ENCODE measurements at places on chromosomes 2 and 18.
A peak's percentile ranks its signal among the peaks of the same experiment; 100 is the strongest.

DNA sequence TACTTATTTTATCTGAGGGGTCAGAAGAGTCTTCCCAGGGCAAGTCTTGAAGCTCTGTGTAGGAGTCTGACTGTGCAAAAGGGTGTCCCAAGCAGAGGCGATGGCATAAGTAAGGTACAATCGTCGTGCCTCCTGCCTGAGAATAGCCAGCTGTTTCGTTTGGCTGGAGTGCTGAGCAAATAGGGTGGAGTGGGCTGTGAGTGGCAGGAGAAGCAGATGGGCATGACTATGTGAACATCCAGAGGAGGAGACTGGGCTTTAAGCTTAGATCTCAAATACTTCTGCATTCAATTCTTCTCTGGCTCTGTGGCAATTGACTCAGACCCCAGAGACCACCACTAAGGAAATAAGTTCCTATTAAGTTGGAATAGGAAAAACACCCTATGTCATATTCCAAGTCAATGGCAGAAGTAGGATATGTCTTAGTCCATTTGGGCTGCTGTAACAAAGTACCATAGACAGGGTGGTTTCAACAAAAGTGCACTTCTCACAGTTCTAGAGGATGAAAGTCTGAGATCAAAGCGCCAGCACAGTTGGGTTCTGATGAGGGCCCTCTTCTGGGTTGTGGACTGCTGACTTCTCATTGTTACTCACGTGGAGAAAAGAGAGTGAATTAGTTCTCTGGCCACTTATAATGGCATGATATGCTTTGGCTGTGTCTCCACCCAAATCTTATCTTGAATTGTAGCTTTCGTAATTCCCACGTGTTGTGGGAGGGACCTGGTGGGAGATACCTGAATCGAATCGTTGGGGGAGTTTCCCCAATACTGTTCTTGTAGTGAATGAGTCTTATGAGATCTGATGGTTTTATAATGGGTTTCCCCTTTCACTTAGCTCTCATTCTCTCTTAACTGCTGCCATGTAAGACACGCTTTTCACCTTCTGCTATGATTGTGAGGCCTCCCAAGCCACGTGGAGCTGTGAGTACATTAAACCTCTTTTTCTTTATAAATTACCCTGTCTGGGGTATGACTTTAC is 120.2 kb downstream of the LPIN1 start:
- no peak for DNase-seq

GRCh38 chr2:29014811-29015421 is 33.8 kb downstream of the TOGARAM2 start:
- DNase-seq: peak; percentile 58

DNA sequence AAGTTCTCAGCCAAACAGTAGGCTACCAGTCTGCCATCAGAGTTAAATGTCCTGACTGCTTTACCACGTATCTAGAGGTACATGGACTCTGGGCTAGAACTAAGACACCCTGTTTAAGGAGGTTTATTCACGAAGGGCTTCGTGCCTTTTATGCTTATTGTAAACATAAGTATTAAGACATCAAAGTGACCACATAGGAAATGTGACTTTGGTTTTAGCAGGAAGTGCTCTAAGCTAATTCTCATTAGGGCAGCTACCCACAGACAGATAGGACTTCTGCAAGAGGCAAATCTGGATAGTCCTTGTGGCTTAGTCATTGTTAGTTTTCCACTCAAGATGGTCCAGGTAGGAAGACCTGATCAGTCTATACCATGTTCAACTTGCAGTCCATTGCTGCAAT is 233.3 kb upstream of the MGAT5 start:
- no peak for DNase-seq

DNA sequence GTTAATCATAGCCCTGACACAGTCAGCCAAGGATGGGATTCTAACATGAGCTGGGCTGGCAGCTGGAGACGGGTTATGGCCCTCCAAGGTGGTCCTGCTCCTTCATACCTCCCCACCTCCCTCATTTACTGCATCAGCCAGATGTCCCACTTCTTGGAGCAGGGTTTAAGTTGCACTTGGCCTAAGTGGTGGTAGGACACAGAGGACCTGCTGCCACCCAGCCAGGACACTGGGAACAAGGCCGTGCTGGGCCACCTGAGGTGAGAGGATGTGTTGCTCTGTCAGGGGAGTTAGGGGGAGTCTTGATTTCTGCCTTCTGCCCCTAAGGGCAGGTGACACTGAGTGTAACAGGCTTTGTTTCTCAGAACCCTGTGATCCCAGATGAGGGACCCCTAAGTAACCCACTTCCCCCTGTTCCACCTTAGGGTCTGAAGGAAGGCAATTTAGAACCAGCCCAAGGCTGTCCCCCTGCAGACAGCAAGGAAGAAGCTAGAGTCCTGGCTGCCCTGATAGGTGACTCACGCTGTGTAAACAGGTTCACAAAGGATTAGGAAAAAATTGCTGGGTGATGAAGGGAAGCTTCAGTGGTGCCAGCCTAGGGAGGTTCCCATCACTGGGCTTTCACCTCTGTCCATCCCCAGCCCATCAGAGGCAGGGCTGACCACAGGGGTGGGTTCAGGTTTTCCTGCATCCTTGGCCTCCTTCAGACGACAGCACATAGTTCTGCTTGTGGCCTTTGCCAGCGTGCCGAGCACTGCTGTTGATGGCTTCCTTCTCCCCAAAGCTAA is 114.3 kb upstream of the MCFD2 start:
- no peak for DNase-seq

DNA sequence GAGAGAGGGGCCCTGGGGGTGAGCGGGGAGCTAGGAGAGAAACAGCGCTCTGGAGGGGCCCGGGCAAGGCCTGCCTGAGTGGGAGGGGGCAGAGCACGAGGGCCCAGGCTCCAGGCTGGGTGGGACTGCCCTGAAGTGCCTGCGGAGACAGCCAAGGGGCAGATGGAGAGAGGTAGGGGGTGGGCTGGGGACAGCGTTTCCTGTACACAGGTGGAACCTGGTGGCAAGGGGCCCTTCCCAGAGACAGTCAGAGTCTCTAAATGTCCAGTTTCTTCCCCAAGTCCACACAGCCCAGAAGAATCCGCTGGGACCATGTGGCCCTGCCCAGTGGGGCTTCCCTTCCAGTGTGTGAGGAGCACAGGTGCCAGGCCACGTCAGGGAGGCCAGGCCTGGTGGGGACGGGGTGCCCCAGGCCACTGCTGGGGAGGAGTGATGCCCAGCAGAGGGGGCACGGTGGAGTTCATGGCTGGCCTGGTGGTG is 1.7 kb upstream of the GPR35 start:
- DNase-seq: no peak

DNA sequence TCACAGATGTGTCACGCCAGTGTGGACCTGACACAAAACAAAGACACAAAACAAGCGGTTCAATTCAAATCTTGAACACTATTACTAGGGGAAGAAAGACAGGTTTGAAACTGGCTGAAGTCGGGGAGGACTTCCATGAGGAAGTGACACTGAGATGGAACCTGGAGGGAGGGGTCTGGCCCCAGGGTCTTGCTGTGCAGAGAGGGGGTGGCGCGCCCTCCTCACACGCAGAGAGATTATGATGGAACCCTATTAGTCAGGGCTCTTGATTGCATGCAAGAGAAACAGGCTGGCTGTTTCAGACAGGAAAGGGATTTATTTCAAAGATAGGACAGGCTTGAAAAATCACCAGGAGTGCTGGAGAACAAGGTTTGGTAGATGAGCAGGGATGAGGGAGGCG is 363.6 kb upstream of the HS6ST1 start:
- no peak for DNase-seq

GRCh38 chr18:5693699-5694294 is 150.0 kb upstream of the EPB41L3 start:
- DNase-seq: no peak

DNA sequence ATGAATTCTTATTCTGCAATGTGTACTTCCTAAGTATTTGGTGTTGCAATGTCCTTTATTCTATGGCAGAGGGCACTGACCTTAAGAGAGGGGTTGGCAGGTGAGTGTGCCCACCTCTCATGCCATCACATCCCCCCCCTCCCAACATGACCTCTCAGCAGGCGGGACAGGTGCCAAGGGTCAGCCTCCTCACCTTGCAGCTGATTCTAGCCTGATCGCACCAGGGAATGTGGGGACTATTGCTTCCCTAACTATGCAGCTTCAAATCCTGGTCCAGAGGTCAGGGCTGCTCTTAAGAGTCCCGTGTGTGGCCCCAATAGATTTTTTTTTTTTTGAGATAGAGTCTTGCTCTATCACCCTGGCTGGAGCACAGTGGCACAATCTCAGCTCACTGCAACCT is 9.5 kb downstream of the HJURP start:
- no peak for DNase-seq

DNA sequence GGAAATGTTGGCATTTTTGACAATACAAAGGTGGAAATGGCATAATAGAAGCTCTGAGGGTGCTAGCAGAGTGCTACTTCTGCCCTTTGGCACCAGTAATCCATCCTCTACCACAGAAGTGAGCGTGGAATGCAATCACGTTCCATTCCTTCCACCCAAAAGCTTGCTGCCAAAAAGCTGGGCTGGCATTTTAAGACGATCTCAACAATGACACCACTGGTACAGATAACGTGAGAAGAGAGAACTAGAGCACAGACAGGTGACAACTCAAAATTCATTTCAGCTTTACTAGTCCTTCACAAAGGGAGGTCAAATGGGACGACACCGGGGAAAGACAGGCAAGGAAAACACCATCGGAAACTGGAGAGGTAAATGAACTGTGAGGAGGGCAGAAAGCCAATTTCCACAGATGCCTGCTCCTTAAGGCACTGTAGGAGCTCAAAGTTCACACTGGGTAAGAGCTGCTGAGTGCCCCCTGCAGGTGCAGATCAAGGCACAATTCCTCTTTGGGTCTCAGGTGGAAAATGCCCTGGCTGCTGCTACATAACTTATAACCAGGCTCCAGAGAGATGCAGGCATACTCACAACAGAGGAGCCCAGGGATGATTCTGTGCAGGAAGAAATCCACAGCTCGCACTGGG is 50.7 kb upstream of the RNU4ATAC start:
- no peak for DNase-seq

DNA sequence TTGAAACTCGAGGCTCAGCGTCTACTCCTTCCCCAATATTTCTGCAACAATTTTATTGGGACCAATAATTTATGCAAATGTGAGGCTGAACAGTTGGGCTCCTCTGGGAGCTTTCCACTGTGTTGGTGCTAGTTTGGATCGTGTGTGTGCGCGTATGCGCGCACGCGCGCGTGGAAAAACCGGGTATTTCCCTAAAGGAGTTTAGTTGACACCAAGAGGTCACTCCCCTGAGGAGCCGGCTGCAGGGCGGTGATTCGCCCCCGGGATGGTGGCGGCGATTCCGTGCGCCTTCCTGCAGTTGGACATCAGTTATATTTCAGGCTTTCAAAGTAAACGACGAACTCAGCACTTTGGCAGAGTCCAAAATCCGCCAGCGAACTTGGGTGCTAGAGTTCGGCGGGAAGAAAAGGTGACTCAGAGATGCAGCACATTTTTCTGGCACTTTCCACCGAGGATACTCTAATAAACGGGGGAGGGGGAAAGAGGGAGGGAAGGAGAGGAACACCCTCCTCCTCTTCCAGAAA is 186.5 kb upstream of the FANCL start:
- no peak for DNase-seq

DNA sequence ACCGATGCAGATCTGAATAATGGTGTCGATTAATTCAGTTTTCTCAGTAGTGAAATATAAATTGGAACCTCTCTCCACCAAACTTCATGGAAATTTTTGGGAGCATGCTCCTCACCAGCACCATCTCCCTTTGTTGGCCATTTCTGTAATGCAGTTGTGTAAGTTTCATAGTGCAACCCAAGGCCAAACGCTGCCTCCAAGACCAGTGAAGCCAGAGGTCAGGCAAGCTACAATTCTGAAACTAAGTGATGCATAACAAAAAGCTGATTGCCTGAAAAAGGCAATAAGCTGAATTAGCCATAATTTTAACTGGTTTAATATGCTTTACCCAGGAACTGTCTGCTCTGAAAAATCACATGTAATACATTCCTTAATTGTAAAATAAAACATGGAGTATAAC is 138.3 kb upstream of the TACR1 start:
- DNase-seq: no peak

- no peak for DNase-seq
Measured at GRCh38 chr2:42949125-42949524, 156.7 kb upstream of the HAAO start.

- no peak for DNase-seq
Measured at GRCh38 chr2:66862885-66863650, 428.1 kb downstream of the MEIS1 start.

DNA sequence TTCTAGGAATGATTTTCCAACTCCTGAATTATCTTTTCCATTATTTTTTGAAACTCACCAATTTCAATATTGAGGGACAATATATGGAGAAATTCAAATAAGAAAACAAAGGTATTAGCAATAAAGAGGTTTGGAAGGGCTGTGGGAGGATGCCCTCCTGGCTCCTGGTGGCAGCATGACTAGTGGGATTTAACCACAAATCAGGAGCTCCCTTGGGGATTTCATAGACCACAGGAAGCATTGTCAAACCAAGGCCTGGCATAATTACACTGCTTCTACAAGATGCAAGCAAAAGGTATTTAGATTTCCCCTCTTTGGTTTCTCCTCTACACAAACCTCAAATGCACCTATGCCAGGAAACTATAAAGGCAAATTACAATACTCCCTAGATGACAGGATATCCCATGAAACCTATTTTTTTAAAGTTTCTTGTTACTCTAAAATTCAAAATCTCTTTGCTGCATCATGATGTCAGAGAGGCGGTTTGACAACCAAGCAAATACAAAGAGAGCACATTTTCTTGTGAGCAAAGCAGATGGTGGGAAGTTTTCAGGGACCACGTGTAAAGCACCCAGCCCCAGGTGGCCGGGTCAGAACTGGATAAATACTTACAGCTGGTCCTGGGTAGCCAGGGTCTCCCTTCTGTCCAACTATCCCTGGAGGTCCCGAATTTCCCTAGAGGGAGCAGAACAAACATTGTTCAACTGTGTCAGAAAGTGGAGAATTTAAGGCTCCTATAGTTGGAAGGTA is 67.9 kb downstream of the COL6A3 start:
- DNase-seq: no peak

- no peak for DNase-seq
Measured at GRCh38 chr2:170524828-170525565, 190.1 kb upstream of the SP5 start.

DNA sequence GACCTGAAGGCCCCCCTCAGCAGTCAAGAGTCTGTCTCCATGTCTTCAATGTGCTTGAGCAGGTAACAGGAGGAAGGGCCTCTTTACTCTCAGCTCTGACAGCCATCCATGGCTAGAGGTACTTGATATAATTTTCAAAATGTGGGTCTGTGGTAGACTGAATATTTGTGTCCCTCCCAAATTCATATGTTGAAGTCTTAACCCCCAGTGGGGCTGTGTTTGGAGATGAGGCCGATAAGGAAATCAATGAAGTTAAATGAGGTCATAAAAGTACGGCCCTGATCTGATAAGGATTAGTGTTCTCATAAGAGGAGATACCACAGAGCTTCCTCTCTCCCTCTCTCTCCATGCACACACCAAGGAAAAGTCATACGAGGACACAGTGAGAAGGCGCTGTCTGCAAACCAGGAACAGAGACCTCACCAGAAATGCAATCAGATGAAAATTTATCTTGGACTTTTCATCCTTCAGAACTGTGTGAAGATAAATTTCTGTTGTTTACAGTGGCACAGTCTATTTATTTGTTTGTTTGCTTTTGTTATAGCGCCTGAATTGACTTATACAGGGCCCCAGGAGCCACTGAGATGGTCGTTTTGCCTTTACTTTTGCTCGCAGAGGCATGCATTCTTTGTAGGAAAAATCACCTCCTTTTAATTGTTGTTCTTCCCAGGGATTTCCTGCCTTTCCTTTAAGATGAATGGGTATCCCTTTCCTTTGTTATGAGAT is 274.8 kb upstream of the TRIB2 start:
- no peak for DNase-seq

Data from activated CD4-positive, alpha-beta T cell treated with anti-CD3 and anti-CD28 coated beads, Interleukin-2, amount 50 U/mL, for 4 hours (primary cell).